HS-27A (cell line): ENCODE measurements at places on chromosomes 13 and 19.

- no peak for DNase-seq
Measured at GRCh38 chr13:88464851-88465250, 793.7 kb downstream of the SLITRK5 start.

DNA sequence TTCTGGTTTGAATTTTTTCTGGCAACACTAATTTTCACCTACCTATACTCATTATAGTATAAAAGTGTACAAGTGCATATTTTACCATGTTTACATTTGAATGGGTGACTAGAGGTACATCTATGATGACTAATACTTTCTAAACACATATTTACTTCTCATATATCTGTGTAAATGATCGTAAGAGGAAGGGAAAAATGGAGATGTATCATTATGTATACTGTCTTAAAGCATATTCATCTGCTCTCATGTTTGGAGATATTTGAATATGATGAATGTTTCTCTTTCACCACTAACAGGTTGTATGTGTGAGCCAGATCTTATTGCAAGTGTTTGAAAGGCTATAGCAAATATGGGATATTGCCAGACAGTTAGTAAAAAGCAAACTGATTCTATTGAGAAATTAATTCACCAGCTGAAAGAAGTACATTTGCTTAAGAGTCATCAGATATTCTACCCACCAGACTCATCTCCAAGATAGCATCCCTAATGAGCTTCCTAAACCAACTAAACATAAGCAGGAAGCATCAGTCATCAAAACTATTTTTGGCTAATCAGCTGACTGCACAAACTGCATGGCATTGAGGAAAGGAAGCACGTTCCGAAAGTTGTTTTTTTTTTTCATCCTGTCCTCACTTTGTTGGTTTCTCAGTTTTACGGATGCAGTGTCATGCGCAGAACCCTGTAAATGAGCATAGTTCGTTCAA lies 738.2 kb downstream of the GPC5 start:
- DNase-seq = no peak

GRCh38 chr13:43389983-43390382 lies 366.6 kb downstream of the DNAJC15 start:
- no peak for DNase-seq

GRCh38 chr13:85825454-85825853 lies 26.2 kb upstream of the SLITRK6 start:
- DNase-seq = no peak

GRCh38 chr19:8609279-8610040 lies 1.1 kb downstream of the ADAMTS10 start:
- no peak for DNase-seq

- no peak for DNase-seq
Measured at GRCh38 chr13:113153810-113154748, 4.4 kb upstream of the PROZ start.

DNA sequence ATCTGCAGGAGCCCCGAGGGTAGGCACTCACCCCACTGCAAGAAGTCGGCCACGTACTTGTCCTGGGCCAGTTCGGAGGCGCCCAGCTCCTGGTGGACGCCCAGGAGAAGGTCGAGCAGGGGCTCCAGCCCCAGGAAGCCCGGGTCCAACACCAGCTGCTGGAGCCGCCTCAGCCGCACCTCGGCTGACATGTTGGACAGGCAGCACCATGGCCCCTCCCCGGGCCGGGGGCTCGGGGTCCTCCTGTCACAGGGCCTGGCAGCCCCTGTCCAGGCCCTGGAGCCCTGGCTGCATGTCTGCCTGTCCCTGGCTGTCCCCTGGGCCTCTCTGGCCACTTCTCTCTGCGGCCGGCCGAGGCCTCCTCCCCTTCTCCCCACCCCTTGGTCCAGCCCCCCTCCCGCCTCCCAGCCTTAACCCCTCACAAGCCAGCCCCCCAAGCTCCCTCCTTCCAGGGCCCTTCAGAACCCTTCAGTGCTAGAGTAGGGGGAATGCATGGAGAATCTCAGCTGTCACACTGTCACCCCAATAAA lies at the start of gene DMPK:
Gene DMPK (minus strand): TSS at position 329 of the 530 bp plus-strand sequence. CDS start 138 bp downstream, at position 191.
- no peak for DNase-seq

DNA sequence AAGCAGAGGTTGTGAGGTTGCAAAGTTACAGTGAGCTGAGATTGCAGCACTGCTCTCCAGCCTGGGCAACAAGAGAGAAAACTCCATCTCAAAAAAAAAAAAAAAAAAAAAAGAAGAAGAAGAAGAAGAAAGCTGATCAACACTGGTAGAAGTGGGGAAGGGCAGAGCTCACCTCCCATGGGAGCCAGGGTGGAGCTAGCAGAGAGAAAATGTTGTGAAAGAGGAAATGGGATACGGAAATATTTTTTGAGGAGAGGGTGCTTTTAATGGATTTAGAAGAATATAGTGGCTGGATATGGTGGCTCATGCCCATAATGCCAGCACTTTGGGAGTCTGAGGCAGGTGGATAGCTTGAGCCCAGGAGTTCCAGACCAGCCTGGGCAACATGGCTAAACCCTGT lies 6.8 kb downstream of the GPR42 start:
- DNase-seq = no peak

- DNase-seq = no peak
Measured at GRCh38 chr13:57846600-57847173, 215.1 kb downstream of the PCDH17 start.

DNA sequence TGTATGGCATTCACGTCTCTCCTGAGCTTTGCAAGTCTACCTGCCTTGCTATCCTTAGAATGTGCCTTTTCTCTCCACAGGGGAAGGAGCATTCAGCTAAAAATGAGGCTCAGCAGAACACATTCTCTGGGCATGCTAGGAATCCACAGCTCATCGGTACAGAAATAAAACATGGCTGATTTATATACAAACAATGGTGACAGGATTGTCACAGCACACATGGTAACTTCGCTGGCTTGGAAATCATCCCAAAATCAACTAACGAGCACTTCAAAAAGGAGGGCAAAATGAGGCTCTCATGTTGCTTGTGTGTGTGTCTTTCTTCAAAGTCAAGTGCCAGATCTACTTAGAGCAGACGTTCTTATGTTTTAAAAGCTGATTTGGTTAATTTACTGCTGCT lies 373.0 kb downstream of the FGF14 start:
- no peak for DNase-seq

- no peak for DNase-seq
Measured at GRCh38 chr13:24630851-24631620, 49.2 kb upstream of the ATP12A start.

DNA sequence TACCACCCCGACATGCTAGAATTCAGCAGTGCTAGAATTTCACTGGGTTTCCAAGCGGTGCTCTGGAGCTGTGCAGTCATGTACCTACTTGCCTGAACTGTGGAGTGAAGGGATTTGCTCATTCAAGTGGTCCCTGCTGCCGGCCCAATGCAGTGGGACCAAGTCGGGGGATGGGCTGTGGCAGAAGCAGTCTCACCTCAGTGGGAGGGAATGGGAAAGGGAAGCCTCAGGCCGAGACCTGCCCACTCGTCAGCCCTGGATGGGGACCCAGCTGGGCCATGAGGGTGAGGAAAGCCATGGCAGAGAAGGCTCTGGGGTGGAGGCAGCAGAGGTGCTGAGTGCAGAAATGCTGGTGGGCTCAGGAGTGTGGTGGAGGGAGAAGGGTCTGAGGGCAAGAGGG lies 14.9 kb downstream of the KLHL26 start:
- DNase-seq = no peak

GRCh38 chr13:32126278-32126677 lies 94.7 kb downstream of the FRY start:
- no peak for DNase-seq

GRCh38 chr13:26614721-26615120 lies 57.2 kb downstream of the WASF3 start:
- no peak for DNase-seq

GRCh38 chr19:51370230-51370629 lies 1.4 kb upstream of the CLDND2 start:
- DNase-seq = no peak

GRCh38 chr13:84606616-84607015 lies 724.3 kb upstream of the SLITRK1 start:
- DNase-seq = no peak

DNA sequence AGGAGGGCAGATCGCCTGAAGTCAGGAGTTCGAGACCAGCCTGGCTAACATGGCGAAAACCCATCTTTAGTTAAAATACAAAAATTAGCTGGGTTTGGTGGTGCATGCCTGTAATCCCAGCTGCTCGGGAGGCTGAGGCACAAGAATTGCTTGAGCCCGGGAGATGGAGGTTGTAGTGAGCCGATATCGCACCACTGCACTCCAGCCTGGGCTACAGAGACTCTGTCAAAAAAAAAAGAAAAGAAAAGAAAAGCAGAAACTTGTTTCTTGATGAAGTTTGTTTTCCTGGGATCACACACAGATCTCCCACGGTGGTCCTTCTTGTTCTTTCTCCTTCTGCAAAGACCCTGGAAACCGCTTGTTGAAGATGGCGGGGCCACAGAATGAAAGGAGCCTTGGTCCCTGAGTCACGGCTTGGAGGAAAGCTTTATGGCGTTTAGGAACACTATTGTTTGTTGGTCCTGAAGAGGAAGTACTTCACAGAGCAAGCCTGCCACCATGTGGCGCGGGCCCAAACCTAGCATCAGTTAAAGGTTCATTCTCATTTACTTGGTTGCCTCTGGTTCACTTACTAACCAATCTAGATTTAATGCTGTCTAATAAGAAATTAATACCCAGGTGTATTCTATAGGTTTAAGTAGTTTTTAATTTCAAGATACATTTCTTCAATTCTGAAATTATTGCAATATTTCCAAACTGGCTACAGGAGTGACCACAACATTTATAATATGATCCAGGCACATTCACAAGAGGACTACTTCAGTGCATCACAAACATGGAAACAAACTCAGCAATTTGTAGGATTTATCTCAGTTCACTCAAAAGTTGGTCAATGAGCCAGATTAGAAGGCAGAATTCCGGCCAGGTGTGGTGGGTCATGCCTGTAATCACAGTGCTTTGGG lies 21.3 kb upstream of the ARL11 start:
- no peak for DNase-seq

DNA sequence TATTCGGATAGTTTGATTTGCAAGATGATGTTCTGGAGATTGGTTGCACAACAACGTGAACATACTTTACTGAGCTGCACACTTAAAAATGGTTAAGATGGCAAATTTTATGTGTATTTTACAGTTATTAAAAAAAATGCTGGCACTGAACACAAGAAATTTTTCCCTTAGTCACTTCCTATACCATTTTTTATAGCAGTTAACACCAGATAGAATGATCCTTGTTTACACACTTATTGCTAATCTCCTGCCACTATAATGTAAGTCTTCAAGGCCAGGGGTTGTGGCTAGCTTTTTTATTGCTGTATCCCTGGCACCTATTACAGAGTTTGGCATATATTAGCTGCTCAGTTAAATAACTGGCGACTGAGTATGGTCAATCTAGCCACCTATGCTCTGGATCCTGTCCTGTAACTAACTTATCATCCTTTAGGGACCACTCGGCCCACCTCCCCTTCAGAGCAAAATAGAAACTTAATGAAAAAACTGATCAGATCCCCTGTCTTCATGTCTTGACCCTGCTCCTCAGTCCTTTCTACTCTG lies 2.0 kb upstream of the EBPL start:
- no peak for DNase-seq

GRCh38 chr19:2952953-2953481 lies 8.2 kb upstream of the ZNF77 start:
- DNase-seq = no peak
